ENCODE measurements at places on chromosomes 11 and 22. TPM values are rescaled to one million over a fixed set of nuclear protein-coding genes. Genes with fewer than 3 reads are reported as not detected.

DNA sequence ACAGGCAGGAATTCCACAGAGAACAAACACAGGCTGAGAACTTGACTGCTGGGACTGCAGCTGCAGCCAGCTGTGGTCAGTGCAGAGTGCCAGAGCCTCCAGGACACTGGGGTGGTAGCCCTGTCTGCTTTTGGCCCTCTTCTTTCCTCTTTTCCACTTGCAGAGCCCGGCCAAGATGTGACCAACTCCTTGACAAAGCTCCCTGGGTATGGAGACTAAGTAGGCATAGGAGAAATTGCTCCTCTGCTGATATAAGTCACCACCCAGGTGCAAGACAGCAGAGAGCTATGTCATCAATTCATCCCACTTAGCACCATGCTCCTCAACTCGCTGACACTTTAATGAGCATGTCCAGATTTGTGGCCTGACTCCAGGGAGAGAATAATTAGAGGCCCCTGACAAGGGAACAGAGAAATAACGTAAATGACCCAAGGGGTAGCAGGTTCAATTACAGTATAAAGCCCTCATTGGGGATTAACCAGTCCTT is 369.4 kb upstream of the B3GAT1 start:
- no peak for DNase-seq

GRCh38 chr11:44775985-44776446 is 49.3 kb downstream of the TSPAN18 start:
- DNase-seq, result no peak

DNA sequence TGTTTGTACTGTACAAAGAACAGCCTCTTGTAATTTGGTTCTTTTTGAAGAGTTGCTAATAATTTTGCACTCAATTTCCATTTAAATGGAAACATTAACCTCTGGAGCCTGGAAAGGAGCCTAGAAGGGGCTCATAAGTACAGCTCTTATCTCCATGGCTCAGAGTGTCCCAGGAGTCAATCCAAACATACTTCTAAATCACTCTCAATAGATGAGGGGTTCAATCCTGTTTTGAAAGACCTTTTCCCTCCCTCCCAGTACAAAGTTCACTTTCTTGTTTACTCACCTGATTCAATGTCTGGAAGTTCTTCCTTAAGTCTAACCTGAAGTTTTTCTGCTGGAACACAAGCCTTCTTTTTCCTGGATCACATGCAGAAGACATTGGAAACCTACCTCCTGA is 273.0 kb upstream of the PLET1 start:
- no peak for DNase-seq

- no peak for DNase-seq
Measured at GRCh38 chr11:130094614-130095013, 24.9 kb downstream of the APLP2 start.

DNA sequence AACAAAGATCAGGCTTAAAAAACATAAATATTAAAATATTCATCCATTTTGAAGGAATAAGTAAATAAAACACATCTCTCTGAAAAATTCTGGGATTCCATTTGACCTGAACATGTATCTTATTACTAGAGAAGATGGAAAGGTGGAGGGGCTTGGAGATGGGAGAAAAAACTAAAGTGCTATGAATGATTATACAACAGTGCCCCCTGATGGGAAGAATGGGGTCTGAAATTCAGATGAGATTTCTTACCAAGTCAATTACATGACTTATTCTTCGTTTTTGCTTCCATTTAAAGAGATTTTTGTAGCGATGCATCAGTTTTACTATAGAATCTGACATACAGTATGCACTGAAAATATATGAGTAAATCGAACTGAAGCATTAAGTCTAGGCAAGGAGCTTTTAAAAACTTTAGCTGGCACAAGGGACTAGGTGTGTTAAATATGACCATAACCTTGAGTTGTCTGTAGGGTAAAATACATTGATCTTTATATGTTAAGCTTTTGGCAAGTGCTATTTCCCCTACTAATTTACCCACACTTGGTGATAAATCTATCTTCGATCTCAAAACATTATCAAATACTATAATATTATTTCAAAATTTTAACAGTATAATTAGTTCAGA is 718.8 kb downstream of the CNTN5 start:
- peak; percentile 1 for DNase-seq

GRCh38 chr11:120674542-120674941 is 163.0 kb downstream of the GRIK4 start:
- peak; percentile 54 for DNase-seq

- DNase-seq, result no peak
Measured at GRCh38 chr11:34542089-34542488, 28.5 kb upstream of the ELF5 start.

- no peak for DNase-seq
Measured at GRCh38 chr22:21571679-21572078, 4.2 kb downstream of the UBE2L3 start.

DNA sequence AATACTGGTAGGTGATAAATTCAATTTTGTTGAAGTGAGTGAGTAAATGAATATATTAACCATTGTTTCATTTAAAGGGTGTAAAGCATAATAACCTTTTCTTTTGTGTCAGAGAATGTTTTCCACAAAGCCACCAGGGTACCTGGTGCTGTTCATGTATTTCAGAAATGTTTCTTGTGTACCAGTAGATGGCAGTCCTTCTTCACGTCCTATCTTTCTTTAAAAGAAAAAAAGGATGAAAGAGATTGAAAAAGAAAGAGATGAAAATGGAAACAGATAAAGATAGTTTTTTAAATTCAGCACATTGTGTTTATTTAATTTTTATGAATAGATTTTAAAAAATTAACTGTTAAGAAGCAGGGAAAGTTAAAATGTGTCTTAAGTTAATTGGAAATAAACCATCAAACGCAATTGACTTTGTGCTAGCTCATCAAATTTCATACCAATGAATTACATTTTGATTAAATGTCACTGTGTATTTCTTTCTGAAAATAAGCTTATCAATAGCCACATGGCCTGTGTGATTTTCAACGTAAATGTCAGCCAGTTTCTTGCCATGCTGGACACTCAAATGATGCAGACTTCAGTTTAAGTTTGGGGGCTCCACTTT is 65.5 kb upstream of the CHORDC1 start:
- DNase-seq, result no peak

GRCh38 chr11:13713982-13714381 is 45.5 kb downstream of the FAR1 start:
- no peak for DNase-seq

GRCh38 chr22:46564084-46564714 is 26.8 kb upstream of the CELSR1 start:
- no peak for DNase-seq

The RFPL3 gene
- total RNA-seq, result not detected

The TMPRSS5 gene
- total RNA-seq, result 0.07 TPM

The SYT12 gene
- total RNA-seq, result 0.58 TPM

The OR56A1 gene
- not detected for total RNA-seq

All from epithelial cell of proximal tubule (primary cell).